Progenitor cell of endocrine pancreas (in vitro differentiated cells): ENCODE measurements at places on chromosomes 7 and 10. TPM values are rescaled to one million over a fixed set of nuclear protein-coding genes. Genes with fewer than 3 reads are reported as not detected.
A peak's percentile ranks its signal among the peaks of the same experiment; 100 is the strongest.

DNA sequence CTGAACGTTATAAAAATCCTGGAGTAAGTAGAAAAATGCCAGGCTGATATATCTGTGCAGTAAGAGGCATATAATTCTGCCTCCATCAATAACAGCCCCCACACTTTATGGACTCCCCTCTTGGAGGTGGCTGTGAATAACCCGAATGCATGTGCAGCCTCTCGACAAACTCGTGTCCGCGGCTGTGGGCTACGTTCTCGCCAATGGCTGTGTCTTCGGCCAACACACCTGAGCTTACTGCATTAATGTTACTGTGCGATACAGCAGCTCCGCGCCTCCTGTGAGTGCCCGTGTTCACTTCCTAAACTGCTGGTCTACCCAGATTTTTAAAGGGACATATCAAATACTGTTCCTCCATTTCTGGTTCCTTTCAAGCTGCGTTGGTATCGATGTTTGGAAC is 209.4 kb downstream of the ADARB2 start:
- no peak overlapping the region for H3K4me3 ChIP-seq
- H3K27me3 ChIP-seq, result peaks cover 3% of the 10 kb centered on the region
- no peak for DNase-seq
- no peaks in the 10 kb centered on the region for H3K36me3 ChIP-seq

GRCh38 chr7:46525876-46526275 is 604.8 kb upstream of the IGFBP3 start:
- peaks cover 1% of the 10 kb centered on the region for H3K36me3 ChIP-seq
- H3K4me1 ChIP-seq, result peaks cover 2% of the 10 kb centered on the region
- H3K27ac ChIP-seq, result no peak overlapping the region
- H3K4me3 ChIP-seq, result no peak overlapping the region

- no peaks in the 10 kb centered on the region for H3K36me3 ChIP-seq
- no peak for DNase-seq
- peaks cover 11% of the 10 kb centered on the region for H3K4me1 ChIP-seq
- H3K27me3 ChIP-seq, result no peaks in the 10 kb centered on the region
- H3K4me3 ChIP-seq, result no peak overlapping the region
These were observed 203.8 kb upstream of the KLF14 start for GRCh38 chr7:130937830-130938229.

- H3K36me3 ChIP-seq, result no peaks in the 10 kb centered on the region
- H3K4me3 ChIP-seq, result peak overlapping the region; percentile 89
- peak overlapping the region; percentile 85 for H3K27ac ChIP-seq
- no peak for DNase-seq
These were observed 2.1 kb downstream of the NFE2L3 start for GRCh38 chr7:26153823-26154783.

DNA sequence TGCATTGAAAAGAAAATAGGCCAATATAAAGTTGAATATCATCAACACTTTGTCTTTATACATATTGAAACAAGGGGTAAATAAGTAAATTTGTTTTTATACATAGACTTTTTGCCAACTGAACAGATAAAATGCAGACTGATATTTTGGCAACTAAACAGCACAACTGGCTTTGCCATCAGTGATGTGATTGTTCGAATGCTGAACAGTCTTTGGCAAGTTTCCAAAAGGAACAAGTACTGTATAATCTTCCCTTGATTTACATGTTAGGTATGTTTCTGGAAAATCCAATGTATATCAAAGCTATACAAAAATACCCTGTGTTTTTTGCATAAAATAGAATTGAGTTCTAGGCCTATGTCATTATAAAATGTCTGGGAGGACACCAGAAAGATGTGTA is 18.2 kb upstream of the ANKRD1 start:
- H3K4me3 ChIP-seq, result no peak overlapping the region
- no peak for DNase-seq
- no peaks in the 10 kb centered on the region for H3K36me3 ChIP-seq
- no peak overlapping the region for H3K27ac ChIP-seq
- peaks cover 6% of the 10 kb centered on the region for H3K27me3 ChIP-seq

GRCh38 chr7:43443381-43443780 is 139.5 kb upstream of the STK17A start:
- H3K4me1 ChIP-seq, result peaks cover 7% of the 10 kb centered on the region
- H3K4me3 ChIP-seq, result no peak overlapping the region
- no peaks in the 10 kb centered on the region for H3K27me3 ChIP-seq
- H3K27ac ChIP-seq, result no peak overlapping the region

GRCh38 chr7:98841179-98841997 is 28.4 kb downstream of the TMEM130 start:
- peak; percentile 78 for DNase-seq
- no peaks in the 10 kb centered on the region for H3K4me1 ChIP-seq
- H3K36me3 ChIP-seq, result no peaks in the 10 kb centered on the region
- peaks cover 8% of the 10 kb centered on the region for H3K27me3 ChIP-seq
- H3K27ac ChIP-seq, result no peak overlapping the region

NUTM2A gene
- 2.9 and 4.3 TPM in 2 replicates for total RNA-seq
